ENCODE measurements at places on chromosomes 2 and 18. TPM values are rescaled to one million over a fixed set of nuclear protein-coding genes. Genes with fewer than 3 reads are reported as not detected.
A peak's percentile ranks its signal among the peaks of the same experiment; 100 is the strongest.

DNA sequence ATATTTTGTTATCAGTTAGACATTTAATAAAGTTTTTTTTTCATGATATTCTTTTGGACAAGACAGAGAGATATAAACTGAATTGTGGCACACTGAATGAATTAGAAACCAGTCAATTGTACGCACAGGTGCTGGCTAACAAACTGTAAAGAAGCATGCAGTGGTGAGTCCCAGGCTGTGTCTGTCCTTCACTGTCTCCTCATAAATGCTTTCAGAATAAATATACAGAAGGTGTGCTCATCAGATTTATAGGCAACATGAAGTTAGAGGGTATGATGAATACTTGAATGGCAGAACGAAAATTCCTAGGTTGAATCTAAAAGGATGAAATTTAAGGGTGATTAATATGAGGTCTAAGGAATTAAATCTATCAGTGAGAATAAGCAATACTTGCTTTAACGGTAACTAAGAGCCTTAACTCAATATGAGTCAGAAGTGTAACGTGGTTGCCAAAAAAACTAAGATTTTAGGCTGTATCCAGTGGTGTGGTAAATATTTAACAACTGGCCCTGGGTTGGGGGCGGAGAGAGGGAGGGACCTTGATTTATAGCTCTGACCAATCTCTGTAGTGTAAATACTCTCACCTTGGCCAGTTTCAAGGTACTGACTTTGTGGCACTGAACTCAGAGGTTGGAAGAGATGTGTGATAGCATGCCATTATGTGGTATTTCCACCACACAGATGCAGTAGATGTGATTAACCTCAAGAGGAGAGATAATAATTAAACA lies 41.9 kb upstream of the AAK1 start:
- H3K36me3 ChIP-seq = no peaks in the 10 kb centered on the region
- no peak overlapping the region for H3K4me3 ChIP-seq
- no peaks in the 10 kb centered on the region for H3K4me1 ChIP-seq

GRCh38 chr2:106885971-106886915 lies at the start of gene ST6GAL2:
Gene ST6GAL2, minus strand, starts transcription at chr2:106886167. Its CDS starts 42,190 bp downstream, at chr2:106843977.
- peaks cover 16% of the 10 kb centered on the region for H3K4me1 ChIP-seq
- H3K36me3 ChIP-seq = no peaks in the 10 kb centered on the region
- no peak for DNase-seq
- H3K4me3 ChIP-seq = peak within 1 kb of the TSS; percentile 62

DNA sequence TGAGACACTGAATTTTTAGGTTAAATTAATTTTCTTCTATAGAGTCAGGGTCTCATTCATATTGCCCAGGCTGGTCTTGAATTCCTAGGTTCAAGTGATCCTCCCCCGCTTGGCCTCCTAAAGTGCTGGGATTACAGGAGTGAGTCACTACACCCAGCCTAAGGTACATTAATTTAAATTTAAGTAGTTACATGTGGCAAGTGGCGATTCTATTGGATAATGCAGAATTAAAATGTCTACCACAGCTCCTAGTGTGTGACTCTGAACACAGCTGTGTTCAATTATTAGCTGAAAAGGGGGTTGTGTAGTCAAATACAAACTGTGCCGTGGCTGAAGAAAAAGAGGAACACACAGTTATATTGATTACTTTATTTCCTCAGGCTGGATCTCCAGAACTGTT lies 2.2 kb upstream of the CAD start:
- H3K36me3 ChIP-seq = peaks cover 7% of the 10 kb centered on the region
- H3K4me1 ChIP-seq = peaks cover 23% of the 10 kb centered on the region

- no peaks in the 10 kb centered on the region for H3K27me3 ChIP-seq
- no peak overlapping the region for H3K27ac ChIP-seq
- no peaks in the 10 kb centered on the region for H3K4me1 ChIP-seq
- H3K4me3 ChIP-seq = no peak overlapping the region
Measured at GRCh38 chr2:198874472-198874858, 583.3 kb downstream of the SATB2 start.

DNA sequence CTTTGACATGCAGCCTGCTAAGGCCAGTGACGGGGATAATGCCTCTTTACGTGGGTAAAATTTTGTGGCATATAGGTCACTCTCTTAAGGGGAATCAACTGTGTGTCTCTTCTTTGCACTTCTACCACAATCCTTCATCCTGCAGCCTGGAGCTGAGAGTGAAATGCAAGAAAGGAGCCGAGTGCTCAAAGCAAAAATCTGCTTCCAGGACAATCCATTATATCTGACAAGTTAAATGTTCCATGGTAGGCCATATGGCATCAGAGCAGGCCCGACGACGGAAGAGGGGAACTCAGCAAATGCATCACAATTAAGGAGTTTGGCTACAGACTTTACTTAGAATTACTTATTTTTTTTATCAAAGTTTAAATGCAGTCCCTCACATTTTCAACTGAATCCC lies 171.2 kb downstream of the TCF4 start:
- no peak overlapping the region for H3K4me3 ChIP-seq
- DNase-seq = peak; percentile 75
- no peaks in the 10 kb centered on the region for H3K36me3 ChIP-seq
- no peaks in the 10 kb centered on the region for H3K4me1 ChIP-seq
- H3K27me3 ChIP-seq = no peaks in the 10 kb centered on the region

DNA sequence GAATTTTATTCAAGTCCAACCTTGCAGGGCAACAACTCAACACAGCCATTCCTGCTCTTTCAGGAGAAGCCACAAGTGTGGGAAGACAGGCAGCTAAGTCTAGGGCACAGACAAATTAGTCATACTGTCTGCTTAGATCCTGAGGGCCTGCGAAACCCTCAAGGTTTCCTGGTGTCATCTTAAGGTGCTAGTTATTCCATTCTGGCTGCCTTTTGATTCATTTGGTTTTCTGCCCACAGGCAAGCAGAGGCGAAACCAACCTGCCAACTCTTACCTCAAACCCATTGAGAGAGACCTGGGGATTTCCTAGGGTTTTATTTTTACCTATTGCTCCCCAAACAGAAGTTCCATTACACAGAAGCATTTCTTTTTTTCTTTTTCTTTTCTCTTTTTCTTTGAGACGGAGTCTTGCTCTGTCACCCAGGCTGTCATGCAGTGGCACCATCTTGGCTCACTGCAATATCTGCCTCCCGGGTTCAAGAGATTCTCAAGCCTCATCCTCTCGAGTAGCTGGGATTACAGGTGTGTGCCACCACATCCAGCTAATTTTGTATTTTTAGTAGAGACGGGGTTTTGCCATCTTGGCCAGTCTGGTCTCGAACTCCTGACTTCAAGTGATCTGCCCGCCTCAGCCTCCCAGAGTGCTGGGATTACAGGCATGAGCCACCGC lies 23.7 kb upstream of the SCYGR1 start:
- no peak overlapping the region for H3K27ac ChIP-seq
- peaks cover 16% of the 10 kb centered on the region for H3K4me1 ChIP-seq
- no peak for DNase-seq

GRCh38 chr2:155223781-155224406 lies 525.4 kb downstream of the KCNJ3 start:
- no peaks in the 10 kb centered on the region for H3K27me3 ChIP-seq
- H3K27ac ChIP-seq = no peak overlapping the region
- no peaks in the 10 kb centered on the region for H3K4me1 ChIP-seq
- no peaks in the 10 kb centered on the region for H3K36me3 ChIP-seq
- H3K4me3 ChIP-seq = no peak overlapping the region

DNA sequence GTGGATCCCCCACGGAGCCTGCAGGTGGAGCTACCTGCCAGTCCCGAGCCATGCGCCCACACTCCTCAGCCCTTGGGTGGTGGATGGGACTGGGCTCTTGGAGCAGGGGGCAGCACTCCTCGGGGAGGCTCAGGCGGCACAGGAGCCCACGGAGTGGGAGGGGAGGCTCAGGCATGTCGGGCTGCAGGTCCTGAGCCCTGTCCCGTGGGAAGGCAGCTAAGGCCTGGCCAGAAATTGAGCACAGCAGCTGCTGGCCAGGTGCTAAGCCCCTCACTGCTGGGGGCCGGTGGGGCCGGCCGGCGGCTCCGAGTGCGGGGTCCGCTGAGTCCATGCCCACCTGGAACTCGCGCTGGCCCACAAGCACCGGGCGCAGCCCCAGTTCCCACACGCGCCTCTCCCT lies 91.7 kb upstream of the ACVR1 start:
- H3K4me3 ChIP-seq = no peak overlapping the region
- H3K36me3 ChIP-seq = no peaks in the 10 kb centered on the region
- no peak overlapping the region for H3K27ac ChIP-seq
- no peaks in the 10 kb centered on the region for H3K27me3 ChIP-seq

- H3K36me3 ChIP-seq = no peaks in the 10 kb centered on the region
- H3K27ac ChIP-seq = no peak overlapping the region
- H3K4me3 ChIP-seq = no peak overlapping the region
- no peak for DNase-seq
- no peaks in the 10 kb centered on the region for H3K4me1 ChIP-seq
Measured at GRCh38 chr2:146506851-146507250, 1338.0 kb upstream of the ACVR2A start.

GRCh38 chr18:54147439-54147838 lies 77.0 kb downstream of the MBD2 start:
- no peak overlapping the region for H3K4me3 ChIP-seq
- no peak overlapping the region for H3K27ac ChIP-seq
- no peak for DNase-seq
- no peaks in the 10 kb centered on the region for H3K27me3 ChIP-seq
- H3K4me1 ChIP-seq = no peaks in the 10 kb centered on the region

- no peaks in the 10 kb centered on the region for H3K36me3 ChIP-seq
- H3K27me3 ChIP-seq = no peaks in the 10 kb centered on the region
- H3K4me3 ChIP-seq = no peak overlapping the region
- H3K4me1 ChIP-seq = peaks cover 8% of the 10 kb centered on the region
- DNase-seq = no peak
Measured at GRCh38 chr18:45687621-45688020, 36.4 kb upstream of the SLC14A1 start.

DNA sequence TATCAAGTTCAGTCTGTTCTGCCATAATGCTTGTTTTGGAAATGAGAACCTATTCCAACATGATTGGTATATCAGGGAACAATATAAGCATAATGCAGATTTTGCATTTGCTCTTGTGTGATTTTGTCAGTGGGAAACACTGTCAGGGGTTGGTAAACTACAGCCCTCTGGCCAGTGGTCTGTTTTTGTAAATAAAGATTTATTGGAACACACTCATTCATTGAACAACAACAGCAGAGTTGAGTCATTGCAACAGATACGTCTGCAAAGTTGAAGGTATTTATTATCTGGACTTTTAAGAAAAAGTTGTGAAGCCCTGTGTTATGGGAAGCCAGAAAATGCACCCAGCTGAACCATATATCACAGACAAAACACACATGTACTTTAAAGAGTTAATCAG lies 83.1 kb downstream of the MCFD2 start:
- H3K4me3 ChIP-seq = no peak overlapping the region
- no peak for DNase-seq
- peaks cover 5% of the 10 kb centered on the region for H3K4me1 ChIP-seq
- H3K27ac ChIP-seq = no peak overlapping the region
- no peaks in the 10 kb centered on the region for H3K27me3 ChIP-seq

DNA sequence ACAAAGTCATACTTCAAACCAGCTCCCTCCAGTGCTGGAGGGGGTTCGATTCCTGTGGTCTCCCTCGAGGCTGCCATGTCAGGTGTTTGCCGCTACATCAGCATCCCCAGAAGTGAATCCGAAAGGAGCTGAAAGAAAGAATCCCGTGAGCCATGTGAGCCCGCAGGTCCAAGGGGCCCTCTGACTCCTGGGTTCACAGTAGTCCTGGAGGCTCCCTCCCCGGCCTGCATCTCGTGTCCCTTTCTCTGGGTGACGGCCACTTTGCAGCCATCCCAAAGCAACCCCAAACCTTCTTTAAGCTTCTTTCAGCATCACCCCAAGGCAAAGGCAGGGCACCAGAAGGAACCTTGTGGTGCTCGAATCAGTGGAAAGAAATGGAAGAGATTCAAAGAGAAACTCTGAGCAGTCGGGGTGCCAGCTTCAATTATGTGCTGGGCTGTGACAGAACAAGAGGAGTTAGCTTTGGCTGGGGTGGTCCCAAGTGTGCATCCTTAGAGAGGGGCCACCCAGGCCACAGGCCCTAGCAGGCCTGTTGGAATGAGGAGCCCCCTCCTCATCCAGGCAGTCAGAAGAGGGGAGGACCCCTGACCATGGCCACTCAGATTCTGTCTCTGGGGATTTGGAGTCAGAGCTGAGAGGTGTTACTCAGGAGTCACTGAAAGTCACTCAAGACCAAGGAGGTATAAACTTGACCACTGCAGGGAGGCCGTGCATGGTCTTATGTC lies 59.7 kb downstream of the CIB4 start:
- peaks cover 5% of the 10 kb centered on the region for H3K27me3 ChIP-seq
- H3K4me3 ChIP-seq = no peak overlapping the region
- H3K27ac ChIP-seq = no peak overlapping the region
- DNase-seq = no peak

DNA sequence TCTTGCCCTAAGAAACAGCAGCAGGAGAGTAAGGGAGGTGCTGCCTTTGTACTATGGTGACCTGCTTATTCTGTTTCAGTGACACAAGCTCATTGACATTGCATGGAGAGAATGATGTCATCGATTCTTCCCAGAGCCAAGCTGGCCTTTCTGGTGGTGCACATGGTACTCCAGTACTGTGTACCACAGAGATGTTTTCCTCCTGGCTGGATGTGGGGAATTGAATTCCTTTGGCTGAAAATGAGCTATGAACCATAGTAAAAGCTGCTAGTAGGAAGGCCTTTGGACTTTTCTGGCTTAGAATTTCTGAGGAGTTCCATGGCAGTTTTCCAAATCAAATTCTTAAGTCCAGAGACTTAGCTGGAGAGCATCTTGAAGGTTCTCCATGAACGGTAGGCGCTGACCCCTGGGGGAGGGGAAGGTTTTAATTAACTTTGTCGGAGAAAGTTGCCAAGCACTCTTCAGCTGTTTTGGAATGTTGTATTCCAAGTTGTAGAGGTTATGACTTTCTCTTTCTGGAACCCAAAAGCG lies 17.1 kb upstream of the B3GNT2 start:
- H3K4me3 ChIP-seq = no peak overlapping the region
- no peaks in the 10 kb centered on the region for H3K36me3 ChIP-seq
- H3K27ac ChIP-seq = no peak overlapping the region

STPG4 gene
- not detected for total RNA-seq

CD8B gene
- 1.5 TPM for total RNA-seq

TMEM185B gene
- total RNA-seq = 20.0 TPM

MGAT4A gene
- 51.2 TPM for total RNA-seq

DSEL gene
- total RNA-seq = 55.4 TPM

SIX3 gene
- not detected for total RNA-seq

PER2 gene
- total RNA-seq = 9.1 TPM
